ENCODE measurements at places on chromosomes 11 and 22. TPM values are rescaled to one million over a fixed set of nuclear protein-coding genes. Genes with fewer than 3 reads are reported as not detected.

OR4X2 gene
- not detected for total RNA-seq

SLC22A25 gene
- not detected for total RNA-seq

CBX7 gene
- 18.9 TPM for total RNA-seq

OR2AG2 gene
- total RNA-seq = 0.55 TPM

NKAPD1 gene
- total RNA-seq = 8.7 TPM

NLRP6 gene
- total RNA-seq = 0.55 TPM

PTPRCAP gene
- total RNA-seq = 1.7 TPM

CASP5 gene
- not detected for total RNA-seq

ANO1 gene
- total RNA-seq = 45.2 TPM

ZBTB16 gene
- total RNA-seq = 137 TPM

SLC22A12 gene
- not detected for total RNA-seq

Data from stomach (tissue), 19 donors.